ENCODE measurements at places on chromosomes 13 and 19. TPM values are rescaled to one million over a fixed set of nuclear protein-coding genes. Genes with fewer than 3 reads are reported as not detected.
A peak's percentile ranks its signal among the peaks of the same experiment; 100 is the strongest.

The SIGLEC5 gene
- total RNA-seq, result not detected

- peaks cover 87% of the 10 kb centered on the region for H3K27me3 ChIP-seq
- H3K4me3 ChIP-seq, result no peak overlapping the region
- peaks cover 3% of the 10 kb centered on the region for H3K4me1 ChIP-seq
- no peak for DNase-seq
Observed at GRCh38 chr13:96091164-96092117, 1.5 kb downstream of the HS6ST3 start.

GRCh38 chr13:20991741-20992520 lies 69.5 kb downstream of the LATS2 start:
- no peak for DNase-seq
- no peaks in the 10 kb centered on the region for H3K27me3 ChIP-seq
- H3K27ac ChIP-seq, result no peak overlapping the region
- H3K36me3 ChIP-seq, result no peaks in the 10 kb centered on the region

DNA sequence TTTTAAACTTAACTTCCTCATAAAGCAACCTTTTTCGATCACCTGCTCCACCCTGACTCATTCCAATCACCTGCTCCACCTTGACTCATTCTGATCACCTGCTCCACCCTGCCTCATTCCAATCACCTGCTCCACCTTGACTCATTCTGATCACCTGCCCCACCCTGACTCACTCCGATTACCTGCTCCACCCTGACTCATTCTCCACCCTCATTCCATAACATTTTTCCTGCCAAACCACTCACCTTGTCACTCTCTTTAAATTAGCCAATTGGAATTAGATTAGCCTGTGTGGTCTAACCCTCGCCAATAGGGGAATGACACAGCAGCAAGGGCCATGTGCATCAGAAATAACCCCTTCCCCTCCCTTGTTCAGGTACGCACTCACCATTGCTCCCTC lies 31.9 kb upstream of the ZNF83 start:
- H3K4me1 ChIP-seq, result no peaks in the 10 kb centered on the region
- H3K4me3 ChIP-seq, result no peak overlapping the region
- no peaks in the 10 kb centered on the region for H3K36me3 ChIP-seq
- peak; percentile 12 for DNase-seq
- no peak overlapping the region for H3K27ac ChIP-seq
- H3K27me3 ChIP-seq, result no peaks in the 10 kb centered on the region

The SIGLECL1 gene
- total RNA-seq, result not detected

DNA sequence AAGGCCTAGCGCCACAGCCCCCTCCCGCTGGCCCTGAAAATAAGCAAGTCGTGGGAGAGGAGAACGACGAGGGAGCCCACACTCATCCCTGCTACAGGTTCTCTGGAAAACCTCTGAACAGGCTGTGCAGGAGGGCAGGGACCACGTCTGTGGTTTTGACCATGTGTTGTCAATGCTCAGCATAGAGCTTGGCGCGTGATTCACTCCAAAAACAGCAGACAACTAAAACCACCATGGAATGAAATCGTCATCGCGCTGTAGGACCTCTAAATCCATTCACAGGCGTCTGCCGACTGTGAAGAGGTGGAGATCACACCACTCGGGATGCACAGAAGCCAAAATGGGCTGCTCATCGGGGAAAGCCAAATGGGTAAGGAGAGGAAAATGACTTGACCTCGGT lies 121.3 kb downstream of the COL4A1 start:
- H3K36me3 ChIP-seq, result no peaks in the 10 kb centered on the region
- H3K27me3 ChIP-seq, result no peaks in the 10 kb centered on the region
- no peak for DNase-seq
- no peak overlapping the region for H3K27ac ChIP-seq

DNA sequence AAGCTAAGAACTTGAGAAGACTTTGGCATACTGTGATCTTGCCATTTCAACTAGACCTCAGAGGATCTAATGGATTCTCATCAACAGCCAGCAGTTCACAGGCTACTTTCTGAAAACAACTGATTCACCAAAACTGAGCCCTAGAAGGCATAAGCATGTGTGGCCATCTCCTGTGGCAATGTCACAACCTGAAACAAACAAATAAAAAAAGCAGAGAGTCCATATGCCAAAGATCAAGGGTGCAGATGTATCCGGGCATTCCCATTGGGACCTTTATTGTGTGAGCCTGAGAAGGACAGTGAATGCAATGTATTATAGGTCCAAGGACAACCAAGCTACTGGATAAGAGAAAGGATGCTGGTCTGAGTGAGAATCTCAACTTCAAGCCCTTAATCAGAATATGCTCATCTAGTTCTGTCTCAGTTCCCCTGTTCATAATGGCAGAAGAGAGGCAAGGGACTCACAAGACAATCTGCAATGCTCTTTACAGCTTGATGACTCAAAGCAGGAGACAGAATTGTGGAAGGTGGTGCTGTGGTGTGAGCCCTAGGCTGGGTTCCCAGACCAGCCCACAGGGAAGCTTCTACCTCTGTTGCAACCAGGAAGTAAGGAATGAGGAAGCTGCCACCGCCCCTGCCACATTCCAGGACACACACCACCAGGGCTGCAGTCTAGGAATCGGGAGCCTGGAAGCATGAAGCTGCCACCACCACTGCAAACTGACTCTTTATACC lies 133.7 kb downstream of the RAP2A start:
- no peaks in the 10 kb centered on the region for H3K36me3 ChIP-seq
- DNase-seq, result peak; percentile 77
- peak overlapping the region; percentile 8 for H3K27ac ChIP-seq

DNA sequence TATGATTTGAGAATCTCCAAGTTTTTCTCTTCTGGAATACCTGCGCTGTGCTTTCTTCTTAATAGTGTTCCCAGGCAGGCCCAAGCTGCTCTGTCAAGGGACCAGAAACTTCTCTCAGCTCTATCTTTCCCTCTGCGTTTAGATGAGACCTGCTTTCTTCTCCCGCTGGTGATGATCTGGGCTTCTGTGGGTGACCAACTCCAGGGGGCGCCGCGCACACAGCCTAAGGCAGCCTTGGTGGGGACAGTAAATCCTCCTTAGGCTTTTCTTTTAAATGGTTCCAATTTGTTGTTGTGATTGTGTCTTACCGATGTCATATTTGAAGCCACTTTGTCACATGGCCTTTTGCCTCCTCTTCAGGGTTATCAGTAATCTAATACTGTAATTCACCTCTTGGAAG lies 439.4 kb upstream of the KLF12 start:
- peaks cover 10% of the 10 kb centered on the region for H3K4me1 ChIP-seq
- H3K36me3 ChIP-seq, result no peaks in the 10 kb centered on the region
- no peak overlapping the region for H3K4me3 ChIP-seq
- H3K27ac ChIP-seq, result no peak overlapping the region

The CALR3 gene
- not detected for total RNA-seq

DNA sequence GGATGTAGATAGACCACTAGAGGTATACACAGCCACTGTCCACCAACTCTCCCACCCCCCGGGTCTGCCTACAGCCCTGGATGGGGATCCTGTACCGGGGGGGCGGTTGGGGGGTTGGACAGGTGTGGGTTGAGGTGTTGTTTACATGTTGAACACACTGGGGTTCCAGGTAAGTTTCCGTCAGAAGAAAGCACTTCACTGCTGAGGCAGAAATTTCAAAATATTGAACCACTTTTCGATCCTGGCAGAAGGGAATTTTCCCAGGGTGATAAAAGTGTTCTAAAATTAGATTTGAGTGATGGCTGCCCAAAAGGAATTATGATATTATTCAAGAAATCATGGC lies 6.6 kb upstream of the CEACAM16 start:
- H3K4me1 ChIP-seq, result peaks cover 3% of the 10 kb centered on the region
- DNase-seq, result no peak

GRCh38 chr13:48096670-48097069 lies 1.8 kb upstream of the MED4 start:
- H3K27ac ChIP-seq, result no peak overlapping the region
- H3K4me3 ChIP-seq, result no peak overlapping the region
- no peak for DNase-seq
- H3K36me3 ChIP-seq, result no peaks in the 10 kb centered on the region
- H3K4me1 ChIP-seq, result peaks cover 10% of the 10 kb centered on the region

DNA sequence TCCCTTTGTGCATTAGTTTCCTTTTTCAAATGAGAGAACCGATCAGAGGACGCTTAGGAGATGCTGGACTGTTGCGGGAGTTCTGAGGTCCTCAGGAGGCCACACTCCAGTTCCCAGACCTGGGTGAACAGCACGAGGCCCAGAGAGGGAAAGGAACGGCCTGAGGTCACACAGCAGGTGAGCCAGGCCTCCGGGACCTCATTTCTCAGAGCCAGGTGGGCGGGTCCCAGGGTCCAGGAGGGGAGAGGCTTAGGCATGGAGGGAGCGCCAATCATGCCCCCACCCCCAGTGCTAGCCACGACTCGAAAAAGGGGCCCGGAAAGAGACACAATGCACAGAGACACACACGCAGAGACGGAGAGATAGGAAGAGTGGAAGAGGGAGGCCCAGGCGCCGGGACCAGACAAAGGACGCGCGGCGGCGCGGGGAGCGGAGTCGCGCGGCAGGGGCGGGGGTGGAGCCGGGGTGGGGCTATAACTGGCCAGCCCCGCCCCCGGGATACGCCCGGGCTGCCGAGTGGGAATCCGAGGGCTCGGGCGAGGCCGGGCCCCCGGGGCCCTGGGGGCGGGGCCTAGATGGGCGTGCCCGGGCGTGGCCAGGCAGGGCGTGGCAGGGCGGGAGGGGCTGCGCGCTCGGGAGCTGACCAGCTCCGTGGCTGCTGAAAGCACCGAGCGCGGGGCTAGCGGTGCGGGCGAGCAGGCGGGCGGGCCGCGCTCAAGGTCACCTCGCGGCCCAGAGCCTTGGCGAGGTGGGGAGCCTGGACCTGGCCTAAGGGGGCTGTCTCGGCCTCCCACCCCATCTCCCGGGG lies 1.6 kb downstream of the ELAVL3 start:
- H3K27me3 ChIP-seq, result peaks cover 56% of the 10 kb centered on the region
- peak; percentile 26 for DNase-seq
- peaks cover 32% of the 10 kb centered on the region for H3K4me1 ChIP-seq
- no peaks in the 10 kb centered on the region for H3K36me3 ChIP-seq
- H3K4me3 ChIP-seq, result no peak overlapping the region
- no peak overlapping the region for H3K27ac ChIP-seq

DNA sequence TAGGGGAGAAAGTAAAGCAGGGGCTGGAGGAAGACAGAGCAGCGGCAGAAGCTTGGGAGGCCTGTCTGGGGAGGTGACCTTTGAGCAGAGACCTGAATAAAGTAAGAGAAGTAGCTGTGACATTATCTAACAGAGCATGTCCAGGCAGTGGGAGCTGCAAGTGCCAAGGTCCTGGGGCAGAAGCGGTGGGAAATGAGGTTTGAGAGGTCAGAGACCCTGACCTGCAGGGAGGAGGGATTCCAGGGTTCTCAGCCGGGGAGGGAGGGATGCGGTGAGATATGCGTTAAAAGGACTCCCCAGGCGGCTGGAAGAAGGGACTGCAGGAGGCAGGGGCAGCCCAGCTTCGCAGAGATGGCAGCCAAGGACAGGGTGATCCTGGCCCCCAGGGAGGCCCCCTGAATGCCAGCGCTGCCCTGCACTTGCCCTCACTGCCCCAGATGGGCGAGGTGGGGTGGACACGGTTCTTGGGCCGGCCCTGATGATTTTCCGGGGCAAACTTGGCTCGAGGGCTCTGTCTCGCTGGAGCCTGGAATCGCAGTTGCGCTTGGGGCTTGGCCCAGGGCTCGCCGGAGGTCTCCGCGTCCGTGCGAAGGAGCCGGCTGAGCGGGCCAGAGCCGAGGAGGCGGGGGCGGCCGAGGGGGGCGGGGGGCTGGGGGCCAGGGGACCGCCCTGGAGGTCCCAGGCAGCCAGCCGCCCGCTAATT lies 3.2 kb downstream of the CRLF1 start:
- no peak overlapping the region for H3K4me3 ChIP-seq
- H3K27ac ChIP-seq, result no peak overlapping the region
- peaks cover 96% of the 10 kb centered on the region for H3K27me3 ChIP-seq
- peaks cover 23% of the 10 kb centered on the region for H3K4me1 ChIP-seq

DNA sequence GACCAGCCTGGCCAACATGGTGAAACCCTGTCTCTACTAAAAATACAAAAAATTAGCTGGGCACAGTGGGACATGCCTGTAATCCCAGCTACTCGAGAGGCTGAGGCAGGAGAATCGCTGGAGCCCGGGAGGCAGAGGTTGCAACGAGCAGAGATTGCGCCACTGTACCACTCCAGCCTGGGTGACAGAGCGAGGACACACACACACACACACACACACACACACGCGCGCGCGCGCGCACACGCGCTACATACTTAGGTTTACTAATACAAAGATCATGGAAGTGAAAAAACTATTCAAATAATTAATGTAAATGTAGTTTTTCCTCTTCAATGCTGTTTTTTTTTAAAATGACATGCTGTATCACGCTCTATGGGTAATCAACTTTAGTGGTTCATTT lies 58.5 kb upstream of the ZDHHC20 start:
- H3K27me3 ChIP-seq, result no peaks in the 10 kb centered on the region
- H3K4me3 ChIP-seq, result no peak overlapping the region
- H3K4me1 ChIP-seq, result no peaks in the 10 kb centered on the region
- no peaks in the 10 kb centered on the region for H3K36me3 ChIP-seq
- no peak overlapping the region for H3K27ac ChIP-seq

GRCh38 chr13:46846726-46847125 lies 49.8 kb upstream of the ESD start:
- H3K4me3 ChIP-seq, result no peak overlapping the region
- no peaks in the 10 kb centered on the region for H3K27me3 ChIP-seq
- DNase-seq, result no peak
- H3K4me1 ChIP-seq, result no peaks in the 10 kb centered on the region
- no peaks in the 10 kb centered on the region for H3K36me3 ChIP-seq
- H3K27ac ChIP-seq, result no peak overlapping the region

- H3K36me3 ChIP-seq, result no peaks in the 10 kb centered on the region
- H3K4me1 ChIP-seq, result no peaks in the 10 kb centered on the region
- no peaks in the 10 kb centered on the region for H3K27me3 ChIP-seq
- H3K27ac ChIP-seq, result no peak overlapping the region
Observed at GRCh38 chr13:25699056-25699455, 327.3 kb downstream of the ATP8A2 start.

- H3K27me3 ChIP-seq, result no peaks in the 10 kb centered on the region
- no peak overlapping the region for H3K4me3 ChIP-seq
- DNase-seq, result no peak
- H3K27ac ChIP-seq, result no peak overlapping the region
- no peaks in the 10 kb centered on the region for H3K36me3 ChIP-seq
Observed at GRCh38 chr19:31220540-31220939, 128.7 kb downstream of the TSHZ3 start.

The TNFRSF19 gene
- total RNA-seq, result 0.96 TPM

GRCh38 chr19:6457958-6458694 lies 1.5 kb downstream of the SLC25A23 start:
- peaks cover 18% of the 10 kb centered on the region for H3K4me1 ChIP-seq
- DNase-seq, result no peak
- H3K36me3 ChIP-seq, result no peaks in the 10 kb centered on the region
- H3K27ac ChIP-seq, result peak overlapping the region; percentile 82
- H3K4me3 ChIP-seq, result no peak overlapping the region
- no peaks in the 10 kb centered on the region for H3K27me3 ChIP-seq

- H3K4me1 ChIP-seq, result peaks cover 7% of the 10 kb centered on the region
- H3K4me3 ChIP-seq, result peak within 1 kb of the TSS; percentile 77
- peak; percentile 85 for DNase-seq
- no peaks in the 10 kb centered on the region for H3K36me3 ChIP-seq
Observed at GRCh38 chr13:32427852-32428580, at the start of gene N4BP2L1. N4BP2L1 (minus strand) TSS chr13:32428130; CDS start chr13:32428082, 48 bp downstream.

The UFM1 gene
- 49.7 TPM for total RNA-seq

DNA sequence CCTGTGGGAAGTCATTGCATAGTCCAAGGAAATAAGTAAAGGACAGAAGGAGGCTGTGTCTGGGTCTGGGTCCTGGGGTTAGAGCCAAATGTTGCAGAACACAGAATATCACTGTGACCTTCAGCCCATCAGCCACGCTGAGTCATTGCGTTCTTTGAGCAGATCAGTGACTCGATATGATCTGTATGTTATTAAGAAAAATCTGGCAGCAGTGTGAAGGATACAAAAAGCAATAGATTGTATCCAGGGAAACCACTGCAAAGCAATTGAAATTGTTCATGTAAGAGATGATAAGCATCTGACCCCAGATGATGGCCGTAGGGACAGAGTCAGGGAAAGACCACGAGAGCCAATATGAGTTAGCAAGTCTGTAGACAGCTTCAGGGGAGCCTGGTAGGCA lies 1575.1 kb upstream of the SLC10A2 start:
- no peaks in the 10 kb centered on the region for H3K27me3 ChIP-seq
- H3K27ac ChIP-seq, result no peak overlapping the region
- no peaks in the 10 kb centered on the region for H3K36me3 ChIP-seq
